Glutamatergic neuron (in vitro differentiated cells): ENCODE measurements at places on chromosomes 1 and 21.

DNA sequence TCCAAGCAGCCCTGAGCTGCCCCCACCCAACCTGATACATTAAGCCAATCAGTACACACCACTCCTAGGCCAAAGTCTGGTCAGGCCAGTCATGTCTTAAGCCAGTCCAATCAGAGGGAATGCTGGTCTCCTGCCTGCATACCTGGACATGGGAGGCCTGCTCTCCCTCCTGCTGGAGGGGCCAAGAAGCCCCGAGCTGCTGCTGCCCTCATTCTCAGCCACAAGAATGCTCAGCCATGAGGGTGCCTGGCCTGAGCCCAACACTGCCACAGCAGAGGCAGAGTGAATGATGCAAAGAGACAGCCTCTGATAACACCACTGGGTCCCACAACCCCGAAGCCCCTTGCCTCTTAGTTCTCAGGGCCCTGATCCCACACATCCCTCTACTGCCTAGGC is 23.0 kb downstream of the CHD5 start:
- no peak for DNase-seq

DNA sequence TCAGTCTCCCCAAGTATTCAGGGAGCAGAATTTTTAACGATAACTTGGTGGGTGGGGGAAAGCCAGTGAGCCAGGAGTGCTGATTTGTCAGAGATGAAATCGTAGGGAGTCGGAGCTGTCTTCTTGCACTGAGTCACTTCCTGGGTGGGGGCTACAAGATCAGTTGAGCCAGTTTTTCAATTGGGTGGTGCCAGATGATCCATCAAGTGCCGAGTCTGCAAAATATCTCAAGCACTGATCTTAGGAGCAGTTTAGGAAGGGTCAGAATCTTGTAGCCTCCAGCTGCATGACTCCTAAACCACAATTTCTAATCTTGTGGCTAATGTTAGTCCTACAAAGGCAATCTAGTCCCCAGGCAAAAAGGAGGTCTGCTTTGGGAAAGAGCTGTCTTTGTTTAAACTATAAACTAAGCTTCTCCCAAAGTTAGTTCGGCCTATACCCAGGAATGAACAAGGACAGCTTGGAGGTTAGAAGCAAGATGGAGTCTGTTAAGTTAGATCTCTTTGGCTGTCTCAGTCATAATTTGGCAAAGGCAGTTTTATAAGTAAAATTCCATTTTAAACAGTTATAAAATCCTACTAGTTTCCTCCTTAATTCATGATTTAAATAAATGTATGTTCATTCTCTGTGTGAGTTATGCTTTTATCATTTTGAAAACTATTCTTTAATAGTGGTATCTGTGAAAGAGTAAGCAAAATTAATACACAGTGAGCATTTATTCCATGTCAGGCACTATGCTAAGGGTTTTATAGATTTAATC is 51.7 kb downstream of the SLC16A1 start:
- DNase-seq, result no peak

DNA sequence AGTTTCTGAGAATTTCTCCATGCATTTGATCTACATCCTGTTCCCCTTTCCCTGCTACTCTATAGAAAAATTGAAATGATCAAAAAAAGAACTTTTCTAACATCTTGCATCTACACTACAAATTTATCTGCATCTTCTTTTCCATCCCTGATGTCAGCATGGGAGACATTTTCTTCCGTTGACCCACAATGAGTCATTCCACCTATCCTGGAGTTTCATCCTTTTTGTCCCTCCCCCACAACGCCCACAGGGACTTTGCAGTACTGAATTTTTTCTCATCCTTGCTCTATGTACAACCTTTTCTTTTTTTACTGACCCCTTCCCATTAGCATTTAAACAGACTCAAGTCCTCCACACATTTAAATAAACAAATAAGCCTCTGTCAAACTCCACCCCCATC is 112.2 kb upstream of the MROH9 start:
- DNase-seq, result no peak

GRCh38 chr1:42753070-42753469 is 13.0 kb upstream of the CLDN19 start:
- DNase-seq, result no peak

DNA sequence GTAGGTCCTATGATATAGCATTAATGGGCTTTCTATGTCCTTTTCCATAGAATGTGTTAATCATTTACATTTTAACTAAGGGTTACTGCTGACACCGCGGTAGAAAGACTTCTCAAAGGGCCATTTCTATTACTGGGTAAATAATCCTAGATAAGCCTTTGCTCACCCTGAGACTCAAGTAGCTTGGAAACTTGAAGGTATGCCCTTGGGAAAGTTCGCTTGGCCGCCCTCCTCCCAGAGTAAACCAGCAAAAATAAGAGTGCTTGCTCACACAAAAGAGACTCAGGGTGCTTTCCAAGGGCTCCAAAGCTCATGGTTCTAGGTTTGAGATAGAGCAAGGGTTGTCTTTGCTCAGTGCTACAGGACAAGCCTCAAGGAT is 85.8 kb upstream of the TMPRSS2 start:
- DNase-seq, result no peak
